Activated effector memory CD4-positive, alpha-beta T cell treated with anti-CD3 and anti-CD28 coated beads, Interleukin-2, amount 50 U/mL, for 16 hours (primary cell): ENCODE measurements at places on chromosomes 2 and 18.
A peak's percentile ranks its signal among the peaks of the same experiment; 100 is the strongest.

DNA sequence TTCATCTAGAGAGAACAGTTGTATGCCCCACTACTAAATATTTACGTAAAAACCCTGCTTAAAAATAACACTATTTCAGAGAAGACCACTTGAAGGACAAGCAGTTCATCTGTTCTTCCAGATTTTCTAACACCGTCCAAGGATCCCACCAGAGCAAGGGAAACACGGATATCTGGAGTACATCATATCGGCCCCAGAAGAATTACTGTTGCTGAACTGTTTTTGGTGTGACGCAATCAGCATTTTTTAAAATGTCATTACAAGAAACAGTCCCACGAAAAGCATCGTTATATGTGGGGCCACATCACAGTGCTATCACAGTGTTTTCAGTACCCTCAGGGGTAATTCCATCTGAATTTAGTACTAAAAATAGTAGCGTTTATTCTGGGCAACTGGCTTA is 134.5 kb upstream of the PKDCC start:
- no peak for DNase-seq

GRCh38 chr2:34652636-34653035 is 1053.5 kb upstream of the FAM98A start:
- no peak for DNase-seq

- no peak for DNase-seq
These were observed 149.2 kb upstream of the NOSTRIN start for GRCh38 chr2:168652997-168653921.

- DNase-seq: peak; percentile 83
These were observed 405 bp downstream of the PPP3R1 start for GRCh38 chr2:68251855-68252399.

DNA sequence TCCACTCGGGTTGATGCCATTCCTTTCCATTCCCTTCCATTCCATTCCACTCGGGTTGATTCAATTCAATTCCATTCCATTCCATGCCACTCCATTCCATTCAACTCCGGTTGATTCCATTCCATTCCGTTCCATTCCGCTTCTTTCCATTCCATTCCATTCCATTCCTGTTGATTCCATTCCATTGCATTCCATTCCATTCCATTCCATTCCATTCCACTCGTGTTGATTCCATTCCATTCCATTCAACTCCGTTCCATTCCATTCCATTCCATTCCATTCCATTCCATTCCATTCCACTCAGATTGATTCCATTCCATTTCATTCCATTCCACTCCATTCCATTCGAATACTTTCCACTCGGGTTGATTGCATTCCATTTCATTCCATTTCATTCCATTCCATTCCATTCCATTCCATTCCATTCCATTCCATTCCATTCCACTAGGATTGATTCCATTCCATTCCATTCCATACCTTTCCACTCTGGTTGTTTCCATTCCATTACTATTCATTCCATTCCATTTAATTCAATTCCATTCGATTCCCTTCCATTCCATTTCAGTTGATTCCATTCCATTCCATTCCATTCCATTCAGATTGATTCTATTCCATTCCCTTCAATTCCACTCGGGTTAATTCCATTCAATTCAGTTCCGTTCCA is 1141.8 kb downstream of the RPIA start:
- no peak for DNase-seq

GRCh38 chr2:214492152-214492551 is 81.3 kb downstream of the VWC2L start:
- DNase-seq: no peak
